CD4-positive, alpha-beta T cell treated with Interleukin-6 for 4 hours (primary cell): ENCODE measurements at places on chromosomes 2 and 18.

DNA sequence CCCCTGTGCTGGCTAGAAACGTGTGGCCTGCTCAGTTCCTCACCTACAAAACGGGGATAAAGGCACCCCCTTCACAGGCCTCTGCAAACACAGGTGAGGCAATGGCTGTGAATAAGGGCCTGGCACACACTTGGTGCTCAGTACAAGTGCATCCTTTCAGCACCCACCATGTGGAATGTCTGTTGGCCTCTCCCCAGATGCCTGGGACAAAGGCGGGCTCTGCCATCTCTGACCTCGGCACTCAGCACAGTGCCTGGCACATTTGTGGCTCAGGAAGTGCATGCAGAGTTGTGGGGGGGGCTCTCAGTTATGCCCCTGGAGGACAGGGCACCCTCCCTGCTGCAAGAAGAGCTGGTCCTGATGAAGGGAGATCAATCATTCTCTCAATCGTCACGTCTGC lies 224.6 kb upstream of the RAB6C start:
- no peak for DNase-seq

DNA sequence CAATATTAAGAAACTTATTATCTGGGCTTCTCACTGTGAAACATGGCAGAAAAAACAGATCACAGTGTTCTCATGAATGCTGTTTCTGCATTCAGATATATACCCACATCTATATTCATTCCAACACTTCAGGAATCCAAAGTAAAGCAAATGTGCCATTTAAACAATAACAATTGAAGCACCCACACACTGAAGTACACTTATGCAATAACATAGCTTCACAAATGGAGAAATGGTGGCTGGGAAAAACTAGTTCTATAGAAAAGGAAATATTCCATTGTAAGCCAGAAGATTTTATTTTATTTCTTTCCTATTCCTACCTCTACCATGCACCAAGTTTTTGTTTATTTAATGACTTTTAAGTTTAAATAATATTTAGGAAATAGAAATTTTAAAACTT lies 111.9 kb downstream of the DPP4 start:
- DNase-seq = no peak

DNA sequence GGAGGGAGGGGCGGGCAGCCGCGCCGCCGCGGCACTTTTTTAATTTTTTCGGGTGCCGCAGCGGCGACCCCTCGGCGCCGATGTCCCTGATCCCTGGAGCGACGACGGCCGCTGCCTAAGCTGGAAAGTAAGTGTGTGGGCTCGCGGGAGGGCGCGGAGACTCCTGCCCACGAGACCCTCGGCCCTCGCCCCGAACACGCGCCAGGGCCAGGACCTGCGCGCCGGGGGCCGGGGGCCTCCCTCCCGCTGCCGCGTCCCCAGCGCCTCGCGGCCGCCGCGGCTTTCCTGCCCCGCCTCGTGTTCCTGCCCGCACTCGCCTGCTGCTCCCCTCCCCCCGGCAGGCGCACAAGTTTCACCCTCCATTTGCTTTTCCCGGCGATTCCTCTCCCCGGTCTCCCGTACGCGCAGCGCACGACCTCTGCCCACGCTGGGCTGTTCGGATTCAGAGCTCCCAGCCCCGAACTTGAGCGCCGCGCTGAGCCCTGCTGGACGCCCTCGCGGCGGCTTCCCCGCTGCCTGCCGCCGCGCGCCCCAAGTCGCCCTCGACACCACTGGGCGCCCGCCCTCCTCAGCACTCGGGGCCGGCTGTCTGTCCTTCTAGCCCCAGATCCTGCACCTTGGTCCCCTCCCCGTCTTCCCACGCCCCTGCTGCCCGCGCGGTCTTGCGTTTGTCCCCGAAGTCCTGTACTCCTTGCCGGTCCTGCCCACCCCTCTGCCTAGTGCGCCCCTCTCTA lies 507 bp downstream of the PKP4 start:
- peak; percentile 55 for DNase-seq

DNA sequence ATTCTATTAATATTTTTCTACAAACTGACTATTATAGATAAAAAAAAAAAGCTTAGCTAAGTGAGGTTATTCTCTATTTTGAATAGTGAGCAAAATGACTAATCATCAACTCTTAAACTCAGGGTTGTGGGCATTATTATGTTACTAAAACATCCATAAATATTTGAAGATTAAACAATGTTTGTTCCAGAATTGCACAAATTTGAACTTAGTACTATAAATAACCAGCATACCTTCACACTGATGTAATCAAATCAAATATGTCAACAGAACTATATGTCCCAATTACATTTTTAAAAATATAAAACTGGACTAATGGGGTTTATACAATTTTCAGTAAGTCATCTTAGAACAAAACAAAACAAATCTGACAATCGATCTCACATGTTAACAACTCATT lies 800.9 kb downstream of the LRP1B start:
- no peak for DNase-seq

GRCh38 chr2:43225788-43226557 lies 433 bp downstream of the ZFP36L2 start:
- peak; percentile 70 for DNase-seq

GRCh38 chr2:131115752-131116151 lies 10.6 kb downstream of the PLEKHB2 start:
- no peak for DNase-seq

DNA sequence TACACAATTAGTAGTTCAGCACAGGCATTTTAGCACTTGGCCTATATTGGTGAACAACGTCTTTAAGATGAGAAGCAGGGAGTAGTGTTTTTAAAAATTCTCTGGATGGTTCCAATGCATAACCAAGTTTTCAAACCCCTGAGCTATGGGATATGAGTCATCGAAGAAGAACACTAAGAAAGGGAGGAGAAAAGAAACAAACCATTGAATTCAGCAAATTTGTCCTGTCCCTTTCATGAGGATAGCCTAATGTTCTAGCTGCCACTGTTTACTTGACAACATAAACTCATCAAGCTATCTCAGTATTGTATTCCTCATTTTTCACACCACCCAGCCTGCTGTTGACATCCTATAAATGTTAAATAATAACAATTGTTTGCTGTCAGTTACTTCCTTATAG lies 158.0 kb downstream of the BARD1 start:
- DNase-seq = no peak

DNA sequence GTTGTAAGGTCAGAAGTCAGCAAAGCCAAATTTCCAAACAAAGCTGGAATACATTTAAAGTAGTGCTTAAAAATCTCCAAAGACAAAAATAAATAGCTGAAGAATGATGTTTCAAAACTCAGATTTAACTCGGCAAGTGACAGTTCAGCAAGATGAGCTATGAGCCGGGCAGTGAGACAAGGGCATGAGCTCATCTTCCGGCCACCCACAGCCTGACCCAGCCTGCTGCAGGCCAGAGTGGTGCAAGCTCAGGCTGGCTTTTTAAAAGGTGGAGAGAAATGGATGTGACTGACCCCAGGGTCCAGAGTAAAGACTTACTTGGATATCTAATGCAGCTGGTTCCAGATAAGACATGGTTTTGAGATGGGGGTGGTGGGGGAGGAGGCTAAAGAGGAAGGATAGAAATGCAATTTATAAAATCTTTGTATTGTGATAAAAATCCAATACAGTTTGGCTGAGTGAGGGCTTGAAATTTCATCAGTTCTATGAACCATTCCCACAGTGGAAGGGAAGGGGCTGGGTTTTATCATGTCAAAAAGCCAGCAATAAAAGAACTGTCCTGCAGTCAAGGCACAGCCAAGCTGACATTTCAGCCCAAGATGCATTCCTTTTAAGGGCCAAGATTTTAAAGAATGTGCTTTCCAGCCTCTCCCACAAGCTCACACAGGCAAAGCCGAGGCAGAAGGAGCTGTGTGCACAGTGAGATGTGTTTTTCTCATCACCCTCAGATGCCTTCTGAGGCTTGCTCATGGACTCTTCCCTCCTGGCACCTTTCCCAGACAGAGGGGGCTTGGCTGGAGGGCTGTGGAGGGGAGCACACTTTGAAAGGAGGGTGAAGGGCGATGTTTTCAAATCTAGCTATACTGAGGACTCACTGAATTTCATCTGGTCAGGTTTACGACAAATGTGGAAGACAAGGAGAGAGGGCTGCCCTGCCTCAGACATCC lies 97.9 kb upstream of the KLHL29 start:
- no peak for DNase-seq

- no peak for DNase-seq
Measured at GRCh38 chr2:134124047-134124753, 129.7 kb upstream of the MGAT5 start.

DNA sequence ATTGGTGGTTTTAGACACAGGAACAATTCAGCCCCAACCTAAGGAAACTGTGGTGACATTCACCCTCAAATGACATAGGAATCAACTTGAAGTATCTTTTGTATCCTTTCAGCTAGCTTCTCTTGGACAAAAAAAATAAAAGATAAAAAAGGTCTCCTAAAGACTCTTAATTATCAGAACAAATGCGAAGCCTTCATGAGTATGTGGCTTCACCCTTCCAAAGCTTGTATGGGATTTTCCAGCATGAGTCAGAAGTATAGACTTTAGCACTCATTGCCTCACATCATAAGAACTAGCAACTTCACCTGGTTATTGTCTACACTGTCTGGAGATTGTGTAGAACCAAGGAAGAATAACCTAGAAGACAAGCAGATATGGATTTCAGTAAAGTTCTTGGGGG lies 135.4 kb downstream of the LAMA3 start:
- no peak for DNase-seq

GRCh38 chr2:202542142-202542541 lies 92.6 kb upstream of the FAM117B start:
- no peak for DNase-seq

- no peak for DNase-seq
Measured at GRCh38 chr2:143934626-143935481, 585.1 kb downstream of the ZEB2 start.

- no peak for DNase-seq
Measured at GRCh38 chr2:134152045-134153010, 101.5 kb upstream of the MGAT5 start.

DNA sequence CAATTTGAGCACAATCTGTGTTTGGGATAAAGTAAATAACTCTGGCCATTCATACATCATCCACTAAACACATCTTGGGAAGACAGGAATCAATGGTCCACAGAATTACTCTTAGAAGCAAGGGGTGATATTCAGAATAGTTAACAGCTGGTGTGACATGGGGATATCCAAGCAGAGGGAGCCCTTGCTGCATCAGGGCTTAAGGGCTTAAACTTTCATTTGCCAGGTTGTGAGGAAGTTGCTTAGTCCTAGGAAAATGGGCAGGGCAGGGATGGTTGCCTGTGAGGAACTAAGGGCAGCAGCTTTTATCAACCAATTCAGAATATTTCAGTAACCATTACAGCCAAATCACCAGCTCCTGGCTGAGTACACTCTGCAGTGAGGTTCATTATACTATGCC lies 2.0 kb upstream of the ITGA6 start:
- DNase-seq = no peak

DNA sequence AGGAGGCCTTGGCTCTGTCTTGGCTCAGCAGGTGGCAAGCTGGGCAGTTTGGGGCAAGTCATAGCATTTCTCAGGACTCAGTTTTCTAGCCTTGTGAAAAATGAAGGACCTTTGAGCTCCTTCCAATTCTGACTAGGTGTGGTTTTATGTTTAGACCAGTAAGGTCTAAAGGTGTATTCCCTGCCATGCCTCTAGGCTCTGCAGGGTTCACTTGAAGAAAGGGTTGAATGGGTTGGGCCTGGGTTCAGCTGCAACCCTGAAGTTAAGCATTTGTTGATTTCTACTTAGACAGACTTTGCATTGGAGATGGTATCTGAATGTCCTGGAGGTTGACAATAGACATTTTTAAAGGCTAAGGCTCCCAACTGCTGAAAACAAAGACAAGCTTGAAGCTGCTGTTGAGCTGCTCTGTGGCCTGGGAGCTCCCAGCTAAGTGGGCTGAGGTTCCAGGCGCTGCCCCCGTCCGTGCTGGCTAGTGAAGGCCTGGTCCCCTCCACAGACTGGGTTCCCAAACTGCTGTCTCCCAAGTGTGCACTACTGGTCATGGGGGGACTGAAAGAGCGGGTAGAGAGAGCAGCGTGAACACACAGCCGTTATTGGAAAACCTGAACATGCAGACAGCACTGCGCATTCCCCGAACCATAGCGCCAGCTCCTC lies 100.7 kb upstream of the SMAD7 start:
- no peak for DNase-seq

DNA sequence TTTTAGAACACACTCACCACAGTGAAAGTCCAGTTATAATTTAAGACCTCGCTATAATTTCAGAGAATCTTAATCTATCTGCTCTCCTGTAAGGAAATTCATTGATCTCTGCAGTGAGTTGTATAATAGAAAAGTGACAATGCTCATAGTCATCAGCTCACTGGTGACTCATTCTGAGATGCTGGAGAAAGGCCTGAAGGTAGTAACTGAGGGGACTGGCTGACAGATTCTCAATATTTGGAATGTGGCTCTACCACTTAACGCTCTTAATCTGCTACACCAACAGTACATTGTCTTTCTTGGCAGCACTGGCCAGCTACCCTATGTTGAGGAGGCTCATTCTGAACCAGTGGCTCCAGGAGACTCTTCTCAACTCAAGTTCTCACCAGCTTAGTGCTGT lies 246.1 kb downstream of the RPRM start:
- no peak for DNase-seq

GRCh38 chr2:173286153-173286809 lies 68.4 kb upstream of the CDCA7 start:
- DNase-seq = no peak

DNA sequence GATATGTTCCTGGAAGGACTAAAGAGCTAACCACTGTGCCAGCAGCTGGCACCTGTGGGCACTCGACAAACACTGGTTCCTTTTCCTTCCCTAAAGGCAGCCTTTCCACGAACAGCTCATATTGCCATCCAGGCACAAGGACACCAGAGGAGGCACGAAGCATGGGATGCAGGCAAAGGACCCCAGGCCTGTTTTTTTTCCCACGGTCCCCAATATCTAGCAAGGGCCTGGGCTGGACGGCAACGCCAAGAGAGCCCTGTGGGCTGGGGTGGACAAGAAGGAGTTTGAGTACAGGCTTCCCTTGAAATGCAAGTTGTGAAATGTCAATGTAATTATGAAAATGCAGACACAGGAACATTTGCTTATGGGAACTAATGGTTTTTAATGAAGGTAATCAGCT lies 135.9 kb downstream of the CYP26B1 start:
- DNase-seq = no peak

GRCh38 chr2:122033778-122034177 lies 278.3 kb downstream of the TSN start:
- no peak for DNase-seq

DNA sequence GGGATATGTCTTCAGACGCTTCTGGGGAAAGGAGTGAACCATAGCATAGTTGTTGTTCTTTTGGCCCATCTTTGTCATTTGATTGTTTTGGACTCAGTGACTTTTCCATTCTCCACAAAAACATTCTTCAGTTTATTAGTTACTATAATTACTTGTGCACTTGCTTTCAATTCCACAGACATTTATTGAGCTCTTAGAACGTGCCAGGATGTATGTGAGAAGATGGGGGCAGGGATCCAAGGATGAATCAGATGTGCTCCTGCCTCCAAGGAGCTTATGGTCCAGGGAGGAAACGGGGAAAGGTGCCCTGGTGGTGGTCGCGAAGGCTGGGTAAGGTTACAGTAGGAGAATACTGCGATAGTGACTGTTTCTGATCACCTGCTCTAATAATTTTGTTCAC lies 6.9 kb upstream of the SLC4A3 start:
- DNase-seq = no peak
